ENCODE measurements at places on chromosomes 1 and 21.
A peak's percentile ranks its signal among the peaks of the same experiment; 100 is the strongest.

GRCh38 chr1:33045814-33046213 lies 9.1 kb upstream of the AK2 start:
- no peak for DNase-seq

- DNase-seq = no peak
These were observed 35.8 kb upstream of the GRIK3 start for GRCh38 chr1:37070126-37070525.

DNA sequence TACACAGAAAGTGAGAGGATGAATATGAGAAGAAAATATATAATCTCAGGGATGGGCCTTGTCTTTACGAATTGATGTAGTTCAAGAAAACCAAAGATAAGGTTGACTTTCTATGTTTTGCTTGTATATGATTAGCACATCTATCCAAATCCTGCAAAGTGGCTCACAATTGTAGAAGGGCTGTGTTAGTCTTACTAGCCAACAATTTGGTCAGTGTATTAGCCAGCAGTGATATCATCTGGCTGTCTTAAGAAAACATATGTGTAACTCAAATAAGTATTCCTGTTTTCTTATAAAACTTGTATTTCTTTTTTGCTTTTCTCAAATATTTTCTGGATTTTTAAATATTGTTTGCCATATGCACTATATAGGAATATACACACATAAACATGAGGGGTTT lies 5.5 kb downstream of the SDCCAG8 start:
- DNase-seq = no peak

DNA sequence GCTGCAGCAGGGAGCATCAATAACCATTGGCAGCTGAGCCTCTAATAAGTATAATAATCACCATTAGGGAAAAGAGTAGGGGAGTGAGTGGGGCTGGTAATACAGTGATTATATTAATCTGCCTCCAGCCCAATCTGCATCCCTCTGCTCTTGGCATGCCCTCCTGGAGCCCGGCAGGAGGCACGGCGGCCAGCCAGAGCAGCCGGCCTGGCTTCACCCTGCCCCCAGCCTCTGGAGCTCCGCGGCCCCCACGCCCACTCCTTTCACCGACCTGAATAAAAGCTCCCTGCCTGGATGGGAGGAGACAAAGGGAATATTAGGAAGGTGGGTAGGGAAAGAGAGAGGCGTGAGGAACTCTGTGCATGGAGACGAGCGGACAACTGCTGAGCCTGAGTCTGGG lies 28.3 kb downstream of the OPTC start:
- no peak for DNase-seq

- peak; percentile 16 for DNase-seq
These were observed 41.2 kb upstream of the ROR1 start for GRCh38 chr1:63732666-63733065.

DNA sequence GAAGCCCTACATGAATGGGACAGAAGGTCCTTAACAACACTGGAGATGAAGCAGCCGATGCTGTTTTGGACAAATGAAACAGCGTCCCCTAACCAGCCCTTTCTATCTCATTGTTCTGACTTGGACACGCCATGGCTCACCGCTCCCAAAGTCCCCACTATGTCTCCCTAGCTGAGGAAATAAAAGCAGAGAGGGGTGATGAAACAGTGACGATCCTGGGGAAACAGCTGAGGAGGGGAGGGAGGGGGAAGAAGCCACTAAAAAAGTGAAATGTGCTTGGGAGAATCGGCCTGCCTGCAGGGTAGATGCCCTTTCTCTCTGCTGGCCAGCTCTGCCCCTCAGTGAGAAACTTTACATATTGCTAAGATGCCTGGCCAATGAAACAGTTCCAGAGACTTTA lies 1.1 kb upstream of the ACKR1 start:
- DNase-seq = no peak

Measured in ACHN (cell line).